ENCODE measurements at places on chromosomes 11 and 22. TPM values are rescaled to one million over a fixed set of nuclear protein-coding genes. Genes with fewer than 3 reads are reported as not detected.

The RHBDD3 gene
- 39.3 TPM for polyA plus RNA-seq

DNA sequence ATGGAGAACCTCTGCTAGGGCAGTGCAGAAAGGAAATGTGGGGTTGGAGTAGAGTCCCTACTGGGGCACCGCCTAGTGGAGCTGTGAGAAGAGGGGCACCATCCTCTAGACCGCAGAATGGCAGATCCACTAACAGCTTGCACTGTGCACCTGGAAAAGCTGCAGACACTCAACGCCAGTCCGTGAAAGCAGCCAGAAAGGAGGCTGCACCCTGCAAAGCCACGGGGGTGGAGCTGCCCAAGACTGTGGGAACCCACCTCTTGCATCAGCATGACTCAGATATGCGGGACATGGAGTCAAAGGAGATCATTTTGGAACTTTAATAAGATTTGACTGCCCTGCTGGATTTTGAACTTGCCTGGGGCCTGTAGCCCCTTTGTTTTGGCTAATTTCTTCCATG, 8.7 kb downstream of the TSKU start:
- no peak overlapping the region for H3K27ac ChIP-seq
- DNase-seq: no peak
- H3K36me3 ChIP-seq: peaks cover 38% of the 10 kb centered on the region
- H3K4me3 ChIP-seq: no peak overlapping the region
- H3K4me1 ChIP-seq: peaks cover 36% of the 10 kb centered on the region

The TMEM45B gene
- not detected for polyA plus RNA-seq

The CST6 gene
- not detected for polyA plus RNA-seq

The PDE3B gene
- 7.5 TPM for polyA plus RNA-seq

DNA sequence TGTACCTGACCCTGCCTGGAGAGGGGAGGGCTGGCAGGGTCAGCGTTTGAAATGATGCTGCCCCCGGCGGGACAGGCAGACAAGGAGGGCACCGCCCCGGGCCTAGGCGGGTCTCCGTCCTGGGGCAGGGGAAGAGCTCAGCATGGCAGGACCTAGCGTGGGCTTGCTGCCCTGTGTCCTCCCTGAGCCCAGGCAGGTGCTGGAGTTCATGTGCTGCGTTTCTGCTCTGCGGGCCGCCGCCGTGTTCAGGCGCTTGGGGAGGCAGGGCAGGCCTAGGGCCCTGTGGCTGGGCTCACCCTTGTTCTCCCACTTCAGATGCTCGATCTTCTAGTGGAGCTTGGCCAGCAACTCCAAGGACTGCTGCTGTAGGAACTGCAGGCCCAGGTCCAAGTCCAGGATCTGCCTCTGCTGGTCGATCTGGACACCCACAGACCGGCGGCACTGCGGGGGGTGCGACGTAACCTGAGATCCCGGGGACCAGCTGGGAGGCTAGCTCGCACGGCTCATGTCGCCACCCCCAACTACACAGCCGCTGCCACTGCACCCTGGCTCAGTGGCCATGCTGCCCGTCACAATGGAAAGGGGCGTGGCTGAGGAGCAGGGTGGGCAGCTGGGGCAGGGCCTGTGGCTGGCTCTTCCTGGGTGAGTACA, 84.4 kb downstream of the MED15 start:
- peaks cover 8% of the 10 kb centered on the region for H3K36me3 ChIP-seq
- peak; percentile 95 for DNase-seq
- H3K4me3 ChIP-seq: no peak overlapping the region
- peaks cover 26% of the 10 kb centered on the region for H3K4me1 ChIP-seq

GRCh38 chr22:33350961-33351360, 292.8 kb upstream of the SYN3 start:
- no peak overlapping the region for H3K27ac ChIP-seq
- H3K4me1 ChIP-seq: no peaks in the 10 kb centered on the region
- H3K4me3 ChIP-seq: no peak overlapping the region
- H3K36me3 ChIP-seq: no peaks in the 10 kb centered on the region
- DNase-seq: no peak

GRCh38 chr11:26323837-26324236, 8.1 kb upstream of the ANO3 start:
- H3K36me3 ChIP-seq: no peaks in the 10 kb centered on the region
- H3K27ac ChIP-seq: no peak overlapping the region
- no peaks in the 10 kb centered on the region for H3K4me1 ChIP-seq
- H3K4me3 ChIP-seq: no peak overlapping the region
- no peak for DNase-seq

DNA sequence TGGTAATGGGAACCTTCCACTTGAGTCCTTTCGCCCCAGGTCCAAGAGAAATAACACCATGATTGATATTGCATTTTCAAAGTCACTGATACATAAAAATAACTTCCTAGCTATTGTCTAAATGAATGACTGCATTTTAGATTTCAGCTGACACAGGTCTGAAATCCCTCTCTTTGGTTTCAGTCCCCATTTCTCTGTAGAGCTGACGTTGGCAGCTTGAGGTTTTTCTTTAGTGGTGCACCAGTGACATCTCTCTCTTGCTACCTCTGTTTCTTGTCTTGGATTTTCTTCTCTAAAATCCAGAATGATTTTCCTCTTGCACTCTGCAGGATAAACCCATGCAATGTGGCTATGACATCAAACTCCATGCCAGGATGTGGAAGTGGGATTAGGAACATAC, 31.7 kb upstream of the SORL1 start:
- no peaks in the 10 kb centered on the region for H3K36me3 ChIP-seq
- no peak overlapping the region for H3K27ac ChIP-seq
- no peak overlapping the region for H3K4me3 ChIP-seq
- no peaks in the 10 kb centered on the region for H3K4me1 ChIP-seq
- H3K27me3 ChIP-seq: peaks cover 3% of the 10 kb centered on the region

The OR10W1 gene
- not detected for polyA plus RNA-seq

- no peak overlapping the region for H3K27ac ChIP-seq
- DNase-seq: no peak
- H3K27me3 ChIP-seq: no peaks in the 10 kb centered on the region
- peaks cover 14% of the 10 kb centered on the region for H3K36me3 ChIP-seq
- no peak overlapping the region for H3K4me3 ChIP-seq
Measured at GRCh38 chr11:64891215-64891848, 12.9 kb upstream of the EHD1 start.

DNA sequence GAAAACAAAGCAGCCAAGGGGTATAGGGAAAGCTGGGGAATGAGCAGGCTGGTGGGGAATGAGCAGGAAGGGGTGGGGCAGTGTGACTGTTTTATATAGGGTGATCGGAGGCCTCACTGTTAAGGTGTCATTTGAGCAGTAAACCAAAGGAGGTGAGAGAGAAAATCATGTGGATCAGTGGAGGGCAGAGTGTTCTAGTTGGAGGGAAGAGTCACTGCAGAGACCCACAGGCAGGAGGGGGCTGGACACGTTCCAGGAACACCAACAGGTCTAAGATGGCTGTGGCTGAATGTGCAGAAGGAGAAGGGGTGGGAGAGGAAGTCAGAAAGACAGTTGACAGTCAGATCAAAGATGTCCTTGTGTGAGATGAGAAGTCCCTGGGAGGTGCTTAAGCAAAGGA, 103.8 kb downstream of the ENTHD1 start:
- H3K27me3 ChIP-seq: no peaks in the 10 kb centered on the region
- no peak overlapping the region for H3K27ac ChIP-seq
- DNase-seq: no peak
- no peaks in the 10 kb centered on the region for H3K36me3 ChIP-seq

- peaks cover 31% of the 10 kb centered on the region for H3K36me3 ChIP-seq
- H3K4me1 ChIP-seq: peaks cover 69% of the 10 kb centered on the region
- no peak overlapping the region for H3K4me3 ChIP-seq
- H3K27me3 ChIP-seq: no peaks in the 10 kb centered on the region
Measured at GRCh38 chr11:75342966-75343870, 8.2 kb downstream of the ARRB1 start.

DNA sequence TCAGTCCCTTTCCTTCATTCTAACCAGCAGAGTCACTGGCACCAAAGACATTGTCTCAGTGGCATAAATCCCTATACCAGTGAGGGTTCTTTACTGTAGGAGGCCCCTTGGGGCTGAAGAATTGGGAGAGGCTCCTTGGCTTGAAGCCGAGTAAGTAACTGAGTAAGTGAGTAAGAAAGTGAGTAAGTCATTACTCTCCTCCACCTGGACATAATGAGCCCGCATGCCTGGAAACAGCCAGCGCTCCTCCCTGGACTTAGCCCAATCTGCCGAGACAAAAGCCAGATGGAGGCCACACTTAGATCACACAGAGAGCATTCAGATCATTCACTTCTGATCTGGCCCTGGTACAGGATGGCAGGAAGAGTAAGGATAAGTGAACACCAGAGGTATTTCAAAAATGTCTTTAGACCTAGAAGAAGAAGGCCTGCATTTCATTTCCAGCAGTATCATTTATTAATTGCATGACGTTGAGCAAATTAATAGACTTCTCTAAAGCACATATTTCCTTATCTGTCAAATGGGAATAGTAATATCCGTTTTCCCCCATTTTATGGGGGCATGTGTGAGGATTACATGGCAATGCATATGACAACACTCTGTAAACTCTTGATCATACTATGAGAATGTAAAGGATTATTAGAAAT, 8.2 kb upstream of the MICAL3 start:
- H3K27me3 ChIP-seq: peaks cover 52% of the 10 kb centered on the region
- no peak overlapping the region for H3K27ac ChIP-seq
- no peaks in the 10 kb centered on the region for H3K4me1 ChIP-seq
- no peaks in the 10 kb centered on the region for H3K36me3 ChIP-seq

- peaks cover 3% of the 10 kb centered on the region for H3K36me3 ChIP-seq
- H3K4me3 ChIP-seq: no peak overlapping the region
- no peaks in the 10 kb centered on the region for H3K27me3 ChIP-seq
- DNase-seq: no peak
Measured at GRCh38 chr11:67163006-67163405, 43.9 kb downstream of the KDM2A start.

DNA sequence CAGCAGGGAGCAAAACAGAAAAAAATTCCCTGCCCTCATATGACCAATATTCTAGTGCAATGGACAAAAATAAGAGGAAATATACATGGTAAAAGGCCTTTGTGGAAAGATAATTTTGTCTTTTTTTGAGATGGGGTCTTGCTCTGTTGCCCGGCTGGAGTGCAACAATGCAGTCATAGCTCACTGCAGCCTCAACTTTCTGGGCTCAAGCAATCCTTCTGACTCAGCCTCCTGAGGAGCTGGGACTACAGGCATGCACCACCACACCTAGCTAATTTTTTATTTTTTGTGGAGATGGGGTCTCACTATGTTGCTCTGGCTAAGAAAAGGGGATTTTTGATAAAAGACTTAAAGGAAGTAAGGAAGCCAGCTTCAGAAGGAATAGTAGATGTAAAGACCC, 25.7 kb upstream of the DDX10 start:
- H3K4me1 ChIP-seq: no peaks in the 10 kb centered on the region
- no peak overlapping the region for H3K4me3 ChIP-seq
- no peak overlapping the region for H3K27ac ChIP-seq
- no peak for DNase-seq
- H3K27me3 ChIP-seq: no peaks in the 10 kb centered on the region

DNA sequence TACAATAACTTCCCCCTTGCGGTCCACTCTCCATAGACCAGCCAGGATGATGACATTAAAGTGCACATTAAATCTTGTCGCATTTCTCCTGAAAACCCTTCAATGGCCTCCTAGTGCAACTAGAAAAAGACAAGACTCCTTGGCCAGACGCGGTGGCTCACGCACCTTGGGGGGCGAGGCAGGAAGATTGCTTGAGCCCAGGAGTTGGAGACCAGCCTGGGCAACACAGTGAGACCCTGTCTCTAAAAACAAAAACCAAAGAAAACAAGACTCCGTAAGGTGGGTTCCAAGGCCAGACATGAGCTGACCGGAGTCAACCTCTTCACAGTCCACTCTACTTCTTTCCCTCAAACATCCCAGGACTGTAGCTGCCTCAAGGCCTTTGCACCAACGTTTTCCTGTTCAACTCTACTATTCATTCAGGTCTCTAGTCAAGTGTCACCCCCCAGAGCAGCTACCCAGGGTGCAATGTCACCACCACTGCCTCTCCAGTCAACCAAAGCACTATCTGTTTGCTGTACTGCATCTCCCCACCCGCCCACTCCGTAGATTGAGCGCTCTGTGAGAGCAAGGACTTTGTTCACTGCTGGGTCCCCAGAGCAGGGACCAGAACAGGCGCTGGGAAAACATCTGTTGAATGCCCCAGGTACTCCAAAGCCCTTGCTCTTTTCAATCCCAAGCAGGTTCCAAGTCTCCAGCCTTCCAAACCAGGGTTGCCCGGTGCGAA, 739 bp downstream of the ZMAT5 start:
- peak overlapping the region; percentile 73 for H3K27ac ChIP-seq
- peaks cover 6% of the 10 kb centered on the region for H3K4me1 ChIP-seq
- peak overlapping the region; percentile 99 for H3K4me3 ChIP-seq
- DNase-seq: peak; percentile 64
- peaks cover 28% of the 10 kb centered on the region for H3K36me3 ChIP-seq
- H3K27me3 ChIP-seq: no peaks in the 10 kb centered on the region

The SYT13 gene
- 0.03 TPM for polyA plus RNA-seq

GRCh38 chr11:63709336-63709884, 28.1 kb downstream of the RTN3 start:
- H3K27ac ChIP-seq: no peak overlapping the region
- H3K4me3 ChIP-seq: no peak overlapping the region
- no peak for DNase-seq
- no peaks in the 10 kb centered on the region for H3K27me3 ChIP-seq
- H3K4me1 ChIP-seq: 0 out of 2 replicates have a peak, but pooled peaks cover 3% of the 10 kb centered on the region

The RCOR2 gene
- polyA plus RNA-seq: 2.8 TPM
